ENCODE measurements at places on chromosomes 12 and 14. TPM values are rescaled to one million over a fixed set of nuclear protein-coding genes. Genes with fewer than 3 reads are reported as not detected.
A peak's percentile ranks its signal among the peaks of the same experiment; 100 is the strongest.

The PPP1R1A gene
- 26.6 TPM for polyA plus RNA-seq

The BDKRB2 gene
- polyA plus RNA-seq, result 0.21 TPM

The MAP1LC3B2 gene
- polyA plus RNA-seq, result 9.4 TPM

The HOXC6 gene
- not detected for polyA plus RNA-seq

The INHBE gene
- 7.4 TPM for polyA plus RNA-seq

The TAS2R13 gene
- not detected for polyA plus RNA-seq

The WNT1 gene
- polyA plus RNA-seq, result not detected

The RNASE3 gene
- polyA plus RNA-seq, result not detected

The ZBTB39 gene
- 6.6 TPM for polyA plus RNA-seq

The HVCN1 gene
- polyA plus RNA-seq, result 10.1 TPM

The MVK gene
- 18.5 TPM for polyA plus RNA-seq

DNA sequence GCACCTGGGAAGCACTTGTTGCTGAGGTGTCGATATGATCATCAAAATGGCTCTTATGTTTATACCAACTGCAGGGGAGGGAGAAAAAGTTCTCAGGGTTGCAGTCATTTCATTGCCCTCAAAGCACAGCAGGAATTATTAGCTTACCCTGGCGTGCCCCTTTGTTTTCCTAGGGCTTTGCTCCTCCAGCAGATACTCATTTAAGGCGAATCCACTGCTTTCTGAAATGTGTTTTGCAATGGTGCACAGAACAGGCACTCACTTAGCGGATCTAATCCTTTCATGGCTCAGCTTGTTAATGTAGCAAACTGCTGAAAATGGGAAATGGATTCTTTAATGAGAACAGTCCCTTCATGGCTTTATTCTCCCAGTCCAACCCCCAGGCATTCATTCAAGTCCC lies 76.7 kb downstream of the NKX2-1 start:
- H3K4me1 ChIP-seq, result peaks cover 57% of the 10 kb centered on the region
- H3K27me3 ChIP-seq, result peaks cover 50% of the 10 kb centered on the region
- H3K27ac ChIP-seq, result no peak overlapping the region
- H3K36me3 ChIP-seq, result no peaks in the 10 kb centered on the region
- peak; percentile 25 for DNase-seq

DNA sequence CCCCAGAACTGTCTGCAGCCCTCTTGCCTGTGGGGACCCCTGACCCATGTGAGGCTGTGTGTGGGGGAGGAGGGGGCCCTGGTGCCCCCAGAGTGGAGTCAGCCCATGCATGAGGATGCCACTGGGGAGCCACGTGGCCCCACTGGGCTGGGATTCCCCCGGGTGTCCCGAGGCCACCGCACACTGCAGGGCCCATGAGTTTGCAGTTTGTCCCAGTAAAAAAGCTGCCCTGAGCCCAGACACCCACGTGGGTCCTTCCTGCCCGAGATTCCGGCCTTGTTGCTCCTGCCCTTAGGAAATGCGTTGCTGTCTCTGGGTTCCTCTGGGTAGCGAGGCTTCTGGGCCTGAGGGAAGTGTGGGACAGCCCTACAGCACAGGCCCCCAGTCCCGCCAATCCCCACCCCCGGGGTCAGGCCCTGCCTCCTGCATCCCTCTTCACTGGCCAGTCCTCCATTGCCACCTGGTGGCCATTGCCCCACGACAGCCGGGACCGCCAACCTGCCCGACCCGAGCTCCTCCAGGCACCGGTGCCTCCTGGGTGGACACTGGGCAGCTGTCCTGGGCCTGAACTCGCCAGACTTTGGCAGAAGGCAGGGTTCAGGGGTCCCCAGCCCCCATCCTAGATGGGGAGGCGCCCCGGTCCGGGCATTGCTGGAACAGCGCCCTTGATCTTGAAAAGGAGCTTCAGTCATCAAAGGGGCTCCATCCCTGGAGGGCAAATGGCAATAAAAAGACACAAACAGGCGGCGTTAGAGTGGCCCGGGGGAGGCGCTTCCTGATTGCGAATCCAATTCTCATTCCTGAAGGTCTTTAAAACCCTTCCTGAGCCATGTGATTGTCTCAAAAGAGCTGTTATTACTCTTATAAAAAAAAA lies 15.6 kb upstream of the C14orf180 start:
- DNase-seq, result peak; percentile 90
- H3K27me3 ChIP-seq, result no peaks in the 10 kb centered on the region
- no peaks in the 10 kb centered on the region for H3K4me1 ChIP-seq
- no peak overlapping the region for H3K4me3 ChIP-seq
- H3K27ac ChIP-seq, result no peak overlapping the region

DNA sequence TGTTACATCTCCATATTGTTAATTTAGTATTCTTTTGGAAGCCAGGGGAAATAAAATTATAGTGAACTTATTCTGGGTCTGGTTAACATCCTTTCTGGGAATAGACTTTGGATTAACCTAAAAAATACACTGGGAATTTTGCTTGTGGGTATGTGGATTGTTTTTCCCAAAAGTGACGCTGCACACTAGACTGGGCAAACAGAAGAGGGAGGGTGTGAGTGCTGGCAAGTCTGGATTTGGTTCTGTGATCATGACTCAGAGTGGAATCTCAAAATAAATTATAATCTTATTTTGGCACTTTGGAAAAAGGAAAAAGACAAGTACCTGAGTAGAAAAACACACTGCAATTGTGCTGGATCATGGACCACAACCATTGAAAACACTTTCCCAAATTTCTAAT lies 15.2 kb upstream of the LUM start:
- H3K36me3 ChIP-seq, result no peaks in the 10 kb centered on the region
- H3K4me1 ChIP-seq, result no peaks in the 10 kb centered on the region
- no peak overlapping the region for H3K4me3 ChIP-seq
- DNase-seq, result no peak

- 0 out of 2 replicates have a peak, but pooled peaks cover 5% of the 10 kb centered on the region for H3K4me1 ChIP-seq
- no peak overlapping the region for H3K4me3 ChIP-seq
- no peaks in the 10 kb centered on the region for H3K36me3 ChIP-seq
- no peak for DNase-seq
- H3K27me3 ChIP-seq, result no peaks in the 10 kb centered on the region
Measured at GRCh38 chr12:93839064-93839463, 161.9 kb downstream of the CRADD start.

DNA sequence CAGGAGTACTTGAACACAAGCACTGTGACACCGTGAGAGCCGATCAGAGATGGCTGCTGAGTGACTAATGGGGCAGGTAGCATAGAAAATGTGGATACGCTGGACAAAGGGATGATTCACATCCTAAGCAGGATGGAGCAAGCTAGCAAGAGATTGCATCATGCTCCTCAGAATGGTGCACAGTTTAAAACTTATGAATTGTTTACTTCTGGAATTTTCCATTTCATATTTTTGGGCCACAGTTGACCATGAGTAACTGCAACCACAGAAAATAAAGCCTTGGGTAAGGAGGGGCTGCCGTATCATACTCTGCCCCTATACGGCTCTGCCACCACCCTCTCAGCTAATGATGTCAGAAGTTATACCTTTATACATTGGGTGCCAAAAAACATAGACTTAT lies 23.3 kb upstream of the MARK3 start:
- H3K4me3 ChIP-seq, result no peak overlapping the region
- no peak overlapping the region for H3K27ac ChIP-seq
- no peaks in the 10 kb centered on the region for H3K27me3 ChIP-seq
- H3K4me1 ChIP-seq, result no peaks in the 10 kb centered on the region
- DNase-seq, result no peak

GRCh38 chr12:92403210-92404175 lies 257.8 kb upstream of the BTG1 start:
- no peak for DNase-seq
- H3K27me3 ChIP-seq, result no peaks in the 10 kb centered on the region
- no peak overlapping the region for H3K27ac ChIP-seq

DNA sequence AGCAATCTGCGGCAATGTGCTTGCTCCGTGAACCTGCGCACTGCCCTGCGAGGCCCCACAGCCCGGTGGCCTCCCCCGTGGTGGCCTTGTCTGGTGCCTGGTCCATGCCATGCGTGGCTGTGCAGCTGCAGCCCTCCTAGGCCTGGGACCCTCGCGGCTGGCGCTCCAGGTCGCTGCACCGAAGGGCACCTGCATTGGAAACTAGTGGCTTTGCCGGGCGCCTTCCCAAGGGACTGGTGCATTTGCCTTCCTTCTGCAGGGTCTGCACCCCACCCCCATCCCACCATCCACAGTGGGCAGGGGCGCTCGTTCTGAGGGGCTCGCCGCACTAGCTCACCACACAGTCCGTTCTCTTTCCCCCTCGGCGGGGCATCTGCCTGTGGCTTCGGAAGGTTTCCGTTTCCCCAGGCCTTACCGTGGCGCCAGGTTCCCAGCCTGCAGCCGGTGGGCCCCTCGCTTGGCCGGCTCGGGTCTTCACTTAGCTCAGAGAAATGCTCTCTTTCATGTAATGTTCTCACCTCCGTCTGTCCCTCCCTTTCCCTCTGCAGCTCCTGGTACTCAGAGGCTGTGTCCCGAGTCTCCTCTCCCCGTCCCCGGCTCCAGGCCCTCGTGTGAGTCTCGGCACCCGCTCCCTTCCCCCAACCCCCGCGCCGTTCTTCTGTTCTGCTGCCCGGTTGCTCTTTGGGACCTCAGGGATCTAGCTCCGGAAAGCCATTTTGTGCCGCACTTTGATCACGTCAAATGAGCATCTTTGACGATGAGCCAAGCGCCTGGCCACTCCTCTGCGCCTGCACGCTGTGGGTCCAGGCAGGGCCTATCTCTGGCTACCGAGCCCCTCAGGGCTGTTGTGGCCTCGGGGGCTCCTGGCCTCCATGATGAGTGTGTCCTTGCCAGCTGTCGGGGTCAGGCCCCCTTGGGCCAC lies 31.9 kb downstream of the JAG2 start:
- no peak overlapping the region for H3K4me3 ChIP-seq
- H3K36me3 ChIP-seq, result no peaks in the 10 kb centered on the region
- H3K4me1 ChIP-seq, result no peaks in the 10 kb centered on the region
- H3K27ac ChIP-seq, result no peak overlapping the region

DNA sequence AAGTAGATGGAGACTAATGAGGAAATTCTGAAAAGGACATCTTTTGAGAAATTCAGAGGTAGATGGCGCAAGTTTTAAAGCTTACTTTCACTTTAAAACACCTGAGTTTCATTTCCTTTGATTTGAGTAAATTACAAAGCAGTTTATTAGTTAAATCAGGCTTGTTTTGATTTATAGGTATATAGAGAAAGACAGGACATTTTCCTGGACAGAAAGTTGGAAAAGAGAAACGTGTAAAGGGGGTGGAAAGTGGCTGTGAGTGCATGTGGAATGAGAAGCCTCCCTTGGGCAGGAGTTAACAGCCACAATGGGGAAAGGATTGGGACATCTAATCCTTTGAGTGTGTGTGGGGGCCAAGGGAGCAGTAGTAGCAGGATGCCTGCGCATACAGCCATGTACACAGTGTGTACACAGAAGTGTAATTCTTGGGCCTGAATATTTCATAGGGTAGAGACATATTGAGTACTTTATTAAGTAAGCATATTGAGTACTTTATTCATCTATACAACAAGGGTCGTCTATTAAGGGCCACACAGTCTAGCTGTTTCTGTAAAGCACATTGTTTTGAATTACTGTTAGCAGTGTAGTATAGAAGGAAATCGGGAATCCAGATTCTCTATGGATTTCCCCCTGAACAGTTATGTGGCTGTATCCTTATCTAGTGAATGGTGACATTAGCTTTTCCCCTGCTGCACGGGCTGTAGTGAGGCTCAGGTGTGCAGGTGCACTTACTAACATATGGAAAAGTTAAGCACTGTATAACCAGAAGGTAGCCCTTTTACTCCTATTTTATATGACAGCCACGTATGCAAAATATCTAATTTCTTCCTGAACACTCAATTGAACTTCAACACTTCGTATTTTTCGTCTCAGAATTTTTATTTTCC lies 19.1 kb downstream of the MARK3 start:
- no peak for DNase-seq
- H3K27ac ChIP-seq, result no peak overlapping the region
- H3K36me3 ChIP-seq, result no peaks in the 10 kb centered on the region
- no peak overlapping the region for H3K4me3 ChIP-seq
- H3K4me1 ChIP-seq, result peaks cover 32% of the 10 kb centered on the region

DNA sequence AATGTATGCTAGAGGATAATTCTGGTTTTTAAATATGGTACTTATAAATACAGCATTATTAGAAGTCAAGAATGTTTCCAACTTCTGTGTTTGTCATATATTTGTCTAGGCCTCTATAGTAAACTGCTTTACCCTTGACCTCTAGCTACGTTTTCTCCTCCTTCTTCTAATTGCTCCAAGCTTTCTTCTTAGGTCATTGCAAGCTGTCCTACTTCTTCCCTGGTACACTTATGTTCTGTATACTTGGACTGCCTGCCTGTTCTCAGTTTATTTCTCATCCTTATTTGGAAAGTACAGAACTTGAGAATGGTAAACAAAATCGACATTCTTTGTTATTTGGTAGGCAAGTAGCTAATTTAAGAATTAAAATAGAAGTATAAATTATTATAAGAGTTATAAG lies 23.9 kb upstream of the ATP2B1 start:
- H3K36me3 ChIP-seq, result no peaks in the 10 kb centered on the region
- no peaks in the 10 kb centered on the region for H3K27me3 ChIP-seq
- no peak overlapping the region for H3K4me3 ChIP-seq
- H3K4me1 ChIP-seq, result no peaks in the 10 kb centered on the region
- no peak overlapping the region for H3K27ac ChIP-seq
- DNase-seq, result no peak

GRCh38 chr12:104576980-104577580 lies 120.3 kb downstream of the CHST11 start:
- DNase-seq, result no peak
- H3K27ac ChIP-seq, result no peak overlapping the region
- no peaks in the 10 kb centered on the region for H3K36me3 ChIP-seq
- no peaks in the 10 kb centered on the region for H3K4me1 ChIP-seq
- H3K27me3 ChIP-seq, result no peaks in the 10 kb centered on the region
- no peak overlapping the region for H3K4me3 ChIP-seq

DNA sequence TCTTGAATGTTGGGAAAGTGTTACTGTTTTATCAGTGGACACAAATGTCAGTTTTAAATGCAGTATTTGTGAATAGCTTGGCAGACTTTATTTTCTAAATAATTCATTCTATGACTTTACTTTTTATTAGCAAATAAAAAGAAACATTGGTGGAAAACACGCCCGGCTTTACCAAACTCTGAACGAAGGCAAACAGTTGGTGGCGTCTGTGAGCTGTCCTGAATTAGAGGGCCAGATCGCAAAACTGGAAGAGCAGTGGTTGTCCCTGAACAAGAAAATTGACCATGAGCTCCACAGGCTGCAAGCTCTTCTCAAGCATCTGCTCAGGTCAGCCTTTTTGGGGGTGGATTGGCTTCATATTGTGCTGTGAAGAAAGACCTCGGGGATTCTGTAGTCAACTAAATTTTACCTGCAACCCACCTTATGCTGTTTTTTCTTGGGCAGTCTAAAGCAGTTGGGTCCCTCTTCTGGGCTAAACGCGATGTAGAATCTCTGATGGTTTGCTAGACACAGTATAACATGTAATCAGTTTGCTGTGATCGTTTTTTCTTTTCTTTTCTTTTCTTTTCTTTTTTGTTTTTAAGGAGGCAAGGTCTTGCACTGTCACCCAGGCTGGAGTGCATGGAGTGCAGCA lies 156.4 kb downstream of the ESR2 start:
- H3K4me1 ChIP-seq, result no peaks in the 10 kb centered on the region
- no peaks in the 10 kb centered on the region for H3K27me3 ChIP-seq
- peaks cover 23% of the 10 kb centered on the region for H3K36me3 ChIP-seq
- H3K4me3 ChIP-seq, result no peak overlapping the region
- H3K27ac ChIP-seq, result no peak overlapping the region
- peak; percentile 40 for DNase-seq

- no peaks in the 10 kb centered on the region for H3K4me1 ChIP-seq
- no peak overlapping the region for H3K27ac ChIP-seq
- no peak overlapping the region for H3K4me3 ChIP-seq
- no peaks in the 10 kb centered on the region for H3K36me3 ChIP-seq
Measured at GRCh38 chr12:78802593-78802992, 62.0 kb upstream of the SYT1 start.
